ENCODE measurements at places on chromosomes 6 and 20.
A peak's percentile ranks its signal among the peaks of the same experiment; 100 is the strongest.

- DNase-seq = peak; percentile 50
Observed at GRCh38 chr6:3457710-3458602, 1.1 kb upstream of the SLC22A23 start.

- no peak for DNase-seq
Observed at GRCh38 chr20:51945177-51945576, 142.9 kb upstream of the SALL4 start.

GRCh38 chr20:62487561-62488354, 12.0 kb upstream of the GATA5 start:
- DNase-seq = peak; percentile 63

GRCh38 chr6:92810913-92811312, 608.4 kb downstream of the EPHA7 start:
- DNase-seq = no peak

GRCh38 chr6:138588805-138589434, 89.6 kb upstream of the NHSL1 start:
- peak; percentile 65 for DNase-seq

GRCh38 chr6:15147827-15148226, 98.0 kb upstream of the JARID2 start:
- DNase-seq = no peak

- no peak for DNase-seq
Observed at GRCh38 chr20:5945963-5946362, 4.4 kb downstream of the TRMT6 start.

DNA sequence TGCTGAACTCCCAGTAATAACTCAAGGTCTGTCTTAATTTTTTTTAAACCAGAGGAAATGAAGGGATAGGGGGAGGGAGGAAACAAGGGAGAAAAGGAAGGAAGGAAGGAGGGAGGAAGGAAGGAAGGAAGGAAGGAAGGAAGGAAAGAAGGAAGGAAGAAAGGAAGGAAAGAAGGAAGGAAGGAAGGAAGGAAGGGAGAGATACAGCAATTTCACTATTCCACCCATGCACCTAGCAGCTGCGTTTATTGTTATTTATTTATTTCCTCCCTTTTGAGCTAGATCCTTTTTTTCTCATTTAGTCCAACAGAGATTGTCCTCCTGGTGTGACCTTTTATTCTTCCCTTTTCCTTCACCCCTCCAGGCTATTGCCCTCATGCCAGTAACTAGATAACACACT, 97.6 kb downstream of the PKHD1 start:
- DNase-seq = no peak

DNA sequence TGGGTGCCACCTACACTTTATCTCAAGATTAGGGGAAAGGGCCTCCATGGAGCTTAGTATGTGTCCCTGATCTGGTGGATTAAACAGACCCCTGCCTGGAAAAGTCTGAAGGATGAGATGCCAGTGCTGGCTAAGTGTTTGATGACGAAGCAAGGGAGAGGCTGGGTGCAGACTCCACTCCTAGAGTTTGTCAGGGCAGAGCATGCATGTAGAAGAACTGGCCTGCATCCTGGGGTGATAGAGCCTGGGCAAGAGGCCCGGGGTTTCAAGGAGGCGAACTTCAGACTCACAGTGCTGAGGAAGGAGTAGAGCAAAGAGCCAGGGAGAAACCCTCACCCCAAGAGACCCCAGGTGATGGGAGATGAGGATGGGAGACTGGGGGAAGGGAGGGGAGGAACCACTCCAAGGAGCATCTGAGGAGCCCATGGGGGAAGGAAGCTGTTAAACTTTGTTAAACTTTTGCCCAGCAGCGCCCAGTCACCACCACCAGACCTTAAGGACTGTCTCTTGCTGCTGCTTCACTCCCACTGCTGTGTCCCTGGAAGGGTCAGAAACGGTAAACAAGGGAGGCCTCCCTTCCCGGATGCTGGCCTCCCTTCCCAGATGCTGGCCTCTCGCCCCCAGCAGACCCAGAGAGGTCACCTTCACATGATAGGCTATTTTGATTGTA, 61.6 kb downstream of the RPRD1B start:
- no peak for DNase-seq

GRCh38 chr20:32967961-32968457, 36.2 kb downstream of the SUN5 start:
- DNase-seq = no peak

DNA sequence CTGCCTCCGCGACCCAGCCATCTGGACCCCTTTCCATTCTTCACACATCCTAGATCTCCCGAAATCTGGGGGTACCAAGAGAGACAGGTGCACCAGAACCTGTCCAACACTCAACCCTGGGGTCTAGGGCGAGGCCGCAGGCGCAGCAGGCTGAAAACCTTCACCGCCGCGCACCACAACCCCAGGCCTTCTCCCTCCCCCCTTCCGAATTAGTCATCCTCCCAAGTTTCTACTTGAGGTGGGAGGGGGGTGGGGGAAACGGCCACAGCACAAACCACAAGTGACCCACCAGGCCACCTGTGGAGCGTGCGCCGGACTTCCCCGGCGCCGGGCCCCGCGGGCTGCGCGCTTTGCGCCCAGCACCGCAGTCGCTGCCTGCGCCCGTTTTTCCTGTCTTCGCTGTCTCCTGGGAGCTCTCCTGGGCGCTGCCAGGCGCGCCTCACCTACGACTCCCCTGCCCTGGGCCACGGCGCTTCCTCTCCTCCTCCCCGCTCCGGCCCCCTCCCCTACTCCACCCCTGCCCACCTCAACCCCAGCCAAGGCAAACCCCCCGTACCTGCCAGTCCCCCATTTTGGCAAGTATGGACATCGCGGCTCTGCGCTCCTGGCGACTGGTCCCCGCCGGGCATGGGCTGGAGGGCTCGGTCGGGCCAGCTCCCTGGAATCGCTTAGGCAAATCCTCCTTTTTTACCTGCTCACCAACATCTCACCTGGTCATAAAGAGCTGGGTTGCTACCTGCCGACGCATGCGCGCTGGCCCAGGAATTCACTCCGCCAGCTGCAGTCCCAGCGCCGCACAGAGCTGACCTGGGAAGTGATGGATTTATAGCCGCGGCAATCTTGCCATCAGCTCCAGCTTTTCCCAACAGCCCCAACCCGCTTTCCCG, 4.2 kb upstream of the TFAP2A start:
- DNase-seq = no peak

DNA sequence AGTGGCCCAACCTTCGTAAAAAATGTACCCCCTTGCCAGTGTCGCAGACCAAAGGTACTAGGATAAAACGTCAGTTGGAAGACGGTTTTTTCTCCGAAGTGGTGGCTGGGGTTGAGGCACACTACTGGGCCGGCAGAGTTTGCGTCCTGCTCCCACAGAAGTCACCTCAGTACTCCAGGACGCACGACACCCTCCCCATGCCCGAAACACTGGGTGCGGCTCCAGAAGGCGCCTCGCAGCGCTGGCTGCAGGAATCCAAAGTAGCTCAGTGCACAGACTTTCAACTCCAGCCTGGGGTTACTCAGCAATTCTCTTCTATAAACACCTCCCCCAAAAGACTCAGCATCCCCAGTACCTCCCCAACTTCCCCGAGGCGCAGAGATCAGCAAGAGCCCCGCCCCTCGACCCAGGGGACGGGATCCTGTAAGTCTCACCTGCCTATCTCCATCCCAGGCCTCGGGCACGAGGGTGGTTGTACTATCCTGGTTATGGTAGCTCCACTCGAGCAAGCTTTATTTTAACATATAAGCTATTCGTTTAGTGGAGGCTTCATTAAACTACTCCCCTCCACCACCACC, 88.2 kb downstream of the ZFP64 start:
- no peak for DNase-seq

DNA sequence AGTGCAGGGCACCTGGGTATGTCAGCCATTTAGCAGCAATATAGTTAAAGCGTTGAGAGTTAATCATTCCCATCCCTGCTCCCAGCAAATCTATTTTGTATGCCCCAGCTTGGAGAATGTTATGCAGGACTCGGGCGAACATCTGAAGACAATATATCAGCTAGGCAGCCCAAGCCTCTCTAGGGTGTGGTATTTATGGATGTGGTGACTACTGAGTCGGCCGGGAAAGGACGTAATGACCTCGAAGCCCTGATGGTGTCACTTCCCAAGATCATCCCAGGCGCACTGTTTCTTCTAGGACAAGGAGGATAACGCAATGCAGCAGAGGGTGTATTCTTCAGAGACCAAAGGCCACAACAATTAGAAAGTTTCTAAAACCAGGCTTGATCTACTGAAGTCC, 63.6 kb upstream of the FAM184A start:
- DNase-seq = no peak

GRCh38 chr6:140830666-140831065, 1302.1 kb upstream of the GJE1 start:
- DNase-seq = no peak

DNA sequence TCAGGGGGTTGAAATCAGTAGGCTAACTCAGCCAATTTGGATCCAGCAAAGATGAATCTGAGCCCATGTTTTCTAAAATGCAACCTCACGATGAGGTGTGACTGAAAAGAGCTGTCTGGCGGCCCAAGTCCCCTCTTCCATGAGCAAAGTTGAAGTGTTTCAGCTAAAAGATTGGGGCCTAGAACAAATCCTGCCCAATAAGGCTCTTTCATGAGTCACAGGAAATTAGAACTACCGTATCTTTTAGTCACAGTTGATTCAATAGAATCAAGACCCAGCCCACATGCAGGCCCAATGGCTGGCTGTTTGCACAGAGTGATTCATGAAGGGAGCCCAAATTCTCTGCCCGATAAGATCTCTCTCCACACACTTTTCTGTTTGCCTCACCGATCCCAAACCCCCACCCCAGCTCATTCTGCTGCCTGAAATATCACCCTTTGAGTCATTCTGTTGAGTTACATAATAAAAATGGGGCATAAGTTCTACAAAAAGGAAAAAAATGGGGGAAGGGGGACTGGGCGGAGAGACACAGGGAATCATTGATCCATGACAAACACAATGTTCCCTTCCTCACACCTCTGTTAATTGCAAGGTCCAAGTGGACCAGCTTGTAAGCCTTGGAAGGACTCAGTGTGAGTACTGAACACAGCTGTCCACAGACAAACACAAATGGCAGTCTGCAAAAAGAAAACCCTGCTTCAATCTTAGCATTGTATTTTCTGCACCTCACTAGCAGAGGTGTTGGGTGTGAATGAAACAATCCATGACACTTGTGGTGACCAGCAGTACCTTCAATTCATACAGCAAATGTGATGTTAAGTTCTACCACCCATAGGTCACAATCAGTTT, 13.8 kb downstream of the FOXQ1 start:
- DNase-seq = no peak

DNA sequence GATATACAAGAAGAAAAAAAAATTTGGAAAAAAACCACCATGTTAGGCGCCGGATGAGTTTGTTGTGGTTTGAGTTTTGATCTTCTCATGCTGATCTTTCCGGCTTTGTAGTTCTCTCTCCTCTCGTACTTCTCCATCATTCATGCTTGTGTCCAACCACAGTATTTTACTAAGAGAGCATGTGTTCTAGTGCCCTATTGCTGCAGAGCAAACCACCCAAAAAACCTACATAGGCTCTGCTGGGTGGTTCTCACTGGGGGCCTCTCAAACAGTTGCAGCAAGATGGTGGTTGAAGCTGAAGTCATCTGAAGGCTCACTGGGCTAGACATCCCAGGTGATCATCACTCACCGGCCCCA, 404.2 kb downstream of the PLCB1 start:
- no peak for DNase-seq

DNA sequence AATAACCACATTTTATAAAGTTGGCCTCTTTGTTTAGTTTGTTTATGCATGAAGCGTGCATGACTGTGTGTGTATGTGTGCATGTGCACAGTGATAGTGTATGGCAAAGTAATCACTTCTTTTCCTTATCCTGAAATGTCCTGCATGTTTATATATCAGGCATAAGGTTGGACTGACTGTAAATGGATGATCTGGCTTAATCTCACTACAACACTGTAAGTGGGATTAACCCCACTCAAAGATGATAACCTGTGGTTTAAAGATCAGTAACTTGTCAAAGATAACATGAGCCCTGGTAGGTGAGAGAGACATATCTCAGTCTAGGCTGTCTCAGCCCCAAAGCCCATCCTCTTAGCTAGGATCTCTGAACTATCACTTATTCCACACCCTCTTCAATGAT, 376.6 kb upstream of the TSHZ2 start:
- DNase-seq = no peak

- DNase-seq = no peak
Observed at GRCh38 chr6:21587179-21587960, 6.2 kb upstream of the SOX4 start.

GRCh38 chr20:62845416-62846160, 16.0 kb downstream of the TCFL5 start:
- DNase-seq = no peak

GRCh38 chr6:144062786-144063185, 32.6 kb downstream of the SF3B5 start:
- DNase-seq = no peak

GRCh38 chr20:58481481-58482021, 33.6 kb downstream of the APCDD1L start:
- peak; percentile 7 for DNase-seq

DNA sequence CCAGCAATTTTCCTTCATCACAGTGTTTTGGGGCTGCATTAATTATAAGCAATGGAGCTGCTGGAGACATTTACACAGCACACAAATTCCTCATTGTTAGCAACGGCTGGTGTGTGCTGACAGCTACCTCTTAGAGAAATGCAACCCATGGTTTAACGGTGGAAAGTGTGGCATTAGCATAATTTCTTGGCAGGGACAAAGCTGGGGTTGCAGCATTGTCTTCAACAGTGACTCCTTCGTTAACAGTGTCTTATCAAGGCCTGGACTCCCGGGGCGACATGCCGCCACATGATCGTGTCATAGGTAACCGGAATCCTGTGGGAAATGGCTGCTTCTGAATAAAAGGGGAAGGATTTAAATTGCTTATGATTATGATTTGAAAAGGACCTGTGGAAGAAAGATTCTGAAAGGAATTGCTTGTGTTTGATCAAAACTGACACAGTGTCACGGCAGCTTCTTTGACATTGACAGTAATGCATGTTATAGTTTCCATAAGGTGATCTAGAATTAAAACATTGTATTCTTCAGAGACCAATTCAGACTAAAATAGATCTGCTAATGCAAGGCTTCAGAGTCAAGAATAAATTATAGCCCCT, 128.0 kb downstream of the UST start:
- DNase-seq = no peak

- no peak for DNase-seq
Observed at GRCh38 chr6:18110162-18110561, 12.3 kb downstream of the NHLRC1 start.

GRCh38 chr20:40390654-40391053, 298.4 kb downstream of the MAFB start:
- DNase-seq = no peak

DNA sequence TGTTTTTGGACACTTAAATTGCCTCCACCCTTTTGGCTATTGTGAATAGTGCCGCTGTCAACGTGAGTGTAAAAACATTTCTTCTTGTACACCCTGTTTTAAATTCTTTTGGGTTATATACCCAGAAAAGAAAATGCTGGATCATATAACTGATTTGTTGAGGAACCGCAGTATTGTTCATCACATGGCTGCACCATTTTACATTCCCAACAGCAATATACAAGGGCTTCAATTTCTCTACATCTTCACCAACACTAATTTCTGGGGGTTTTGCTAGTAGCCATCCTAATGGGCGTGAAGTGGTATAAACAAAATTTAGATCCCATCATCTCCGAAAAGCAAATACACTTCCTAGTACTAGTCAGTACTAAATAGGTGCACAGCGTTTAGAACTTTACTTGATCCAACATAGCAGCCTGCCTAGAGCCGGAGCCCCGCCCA, 579 bp upstream of the BPHL start:
- no peak for DNase-seq

GRCh38 chr6:39617026-39617425, 108.2 kb downstream of the KIF6 start:
- DNase-seq = no peak

- no peak for DNase-seq
Observed at GRCh38 chr6:25764611-25765010, 10.1 kb downstream of the SLC17A4 start.

All from hematopoietic multipotent progenitor cell treated with erythropoietin and hydrocortisone succinate and interleukin-3 and kit ligand, for 17 days (in vitro differentiated cells).